Activated T-cell treated with anti-CD3 and anti-CD28 coated beads for 4 hours (primary cell): ENCODE measurements at places on chromosomes 2 and 18.

GRCh38 chr2:223722226-223722625 lies 115.2 kb downstream of the AP1S3 start:
- no peak for DNase-seq

DNA sequence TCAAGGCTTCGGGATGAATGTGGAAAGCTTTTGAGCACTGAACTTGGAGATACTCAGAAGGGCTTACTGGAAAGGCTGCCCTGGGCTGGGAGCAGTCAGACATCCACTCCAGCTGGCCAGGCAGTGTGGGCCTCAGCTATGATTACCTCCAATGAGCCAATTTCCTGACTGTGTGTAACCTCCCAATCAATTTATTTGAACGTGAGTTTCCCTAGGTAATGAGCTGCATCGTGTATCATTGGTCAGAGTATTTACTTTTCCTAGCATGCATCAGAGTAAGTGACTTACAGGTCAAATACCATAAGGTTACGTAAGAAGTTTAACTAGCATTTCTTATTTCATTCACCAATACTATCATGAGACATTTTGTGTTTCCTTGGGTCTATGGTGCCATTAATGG lies 11.0 kb upstream of the CTAGE1 start:
- DNase-seq = no peak

DNA sequence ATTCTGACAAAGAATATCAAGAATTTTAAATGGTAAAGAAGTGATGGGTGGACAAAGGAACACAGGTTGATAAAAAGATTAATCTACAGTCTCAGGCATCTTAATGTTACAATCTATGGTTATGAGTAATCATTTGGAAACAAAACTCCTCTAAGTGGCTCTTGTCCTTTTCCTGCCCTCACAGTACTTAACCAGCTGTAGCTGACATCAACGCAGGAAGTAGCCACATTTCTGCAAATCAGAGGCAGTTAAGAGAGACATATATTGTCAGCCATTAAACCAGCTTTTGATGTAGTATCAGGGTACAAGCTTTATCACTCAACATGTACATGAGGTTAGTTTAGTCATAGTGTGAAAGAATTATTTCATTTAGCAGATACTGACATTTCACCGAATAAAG lies 244.6 kb downstream of the NR4A2 start:
- DNase-seq = no peak

DNA sequence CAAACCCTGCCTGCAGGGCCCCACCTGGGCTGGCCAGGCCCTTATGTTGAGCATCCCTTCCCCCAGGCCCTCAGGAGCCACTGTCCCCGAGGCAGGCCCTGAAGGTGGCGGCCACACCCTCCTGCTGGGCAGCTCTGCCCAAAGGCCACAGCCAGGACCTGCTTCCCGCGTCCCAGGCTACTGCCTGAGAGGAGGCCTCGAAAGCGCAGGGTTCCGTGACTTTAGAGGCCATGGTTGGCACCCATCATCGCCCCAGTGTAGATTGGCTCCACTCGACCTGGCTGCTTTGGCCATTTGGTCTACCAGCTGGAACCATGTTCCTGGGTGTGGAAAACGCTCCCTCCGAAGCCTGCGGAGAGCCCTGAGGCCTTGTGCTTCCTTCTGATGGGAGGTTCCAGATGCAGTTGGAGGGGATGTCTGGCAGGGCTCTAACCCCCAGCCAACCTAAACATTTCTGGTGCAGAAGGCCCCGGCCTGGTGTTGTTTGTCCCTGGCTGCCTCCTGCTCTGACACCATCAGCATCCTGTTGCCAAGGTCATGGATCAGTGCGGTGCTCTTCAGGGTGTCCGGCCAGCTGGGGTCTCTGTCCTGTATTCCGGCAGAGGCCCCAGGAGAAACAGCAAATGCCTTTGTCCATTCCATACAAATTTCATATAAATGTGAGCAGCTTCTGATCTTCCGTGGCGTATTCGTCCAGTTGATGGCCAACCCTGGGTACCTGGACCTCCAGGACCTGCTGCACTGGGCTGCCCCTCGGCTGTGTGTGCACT lies 14.7 kb downstream of the CAPN10 start:
- no peak for DNase-seq

- DNase-seq = no peak
These were observed 72.3 kb upstream of the SESTD1 start for GRCh38 chr2:179336782-179337534.

DNA sequence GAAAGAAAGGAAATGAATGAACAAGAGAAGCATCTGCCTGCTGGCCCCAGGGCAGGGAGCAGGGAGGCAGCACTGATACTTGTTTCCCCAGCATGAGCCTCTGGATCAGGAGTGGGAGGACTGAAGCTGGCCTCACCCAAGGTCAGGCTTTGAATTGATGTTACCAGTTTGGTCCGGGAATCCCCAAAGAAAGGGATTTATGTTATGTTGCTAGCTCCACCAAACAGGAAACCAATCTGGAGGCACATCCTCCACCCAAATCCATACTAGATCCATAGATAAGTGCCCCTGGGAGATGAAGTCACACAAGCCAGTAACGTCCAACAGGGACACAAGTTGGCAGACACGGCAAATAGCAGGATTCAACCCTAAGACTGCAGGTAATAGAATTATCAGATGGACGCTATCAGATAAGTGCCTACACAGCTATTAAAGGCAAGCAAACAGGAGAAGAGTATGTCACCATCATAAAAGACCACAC lies 85.9 kb downstream of the MTCL1 start:
- DNase-seq = no peak

- DNase-seq = no peak
These were observed 440.8 kb upstream of the MYT1L start for GRCh38 chr2:2771721-2772411.

- DNase-seq = peak; percentile 71
These were observed 32.9 kb upstream of the INHBB start for GRCh38 chr2:120312860-120313694.
